ENCODE measurements at places on chromosomes 1 and 21. TPM values are rescaled to one million over a fixed set of nuclear protein-coding genes. Genes with fewer than 3 reads are reported as not detected.

DNA sequence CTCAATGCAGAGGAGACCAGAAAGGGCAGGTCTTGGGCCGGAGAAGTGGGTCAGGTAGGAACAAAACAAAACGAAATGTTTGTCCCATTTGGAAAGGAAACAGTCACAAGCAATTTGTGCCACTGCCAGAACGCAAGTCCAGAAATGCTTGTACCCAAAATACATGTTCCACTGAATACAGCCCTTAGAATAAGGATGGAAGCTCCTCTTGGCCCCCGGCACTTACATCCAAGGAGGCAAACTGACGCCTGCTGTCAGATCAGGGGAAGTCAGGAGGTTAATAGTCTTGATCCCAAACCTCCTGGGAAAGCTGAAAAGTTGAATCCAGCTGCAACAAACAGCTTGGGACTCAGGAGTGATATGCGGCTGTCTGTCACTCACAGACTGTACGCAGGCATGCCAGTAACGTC, 75.9 kb upstream of the GALNT2 start:
- DNase-seq = no peak

DNA sequence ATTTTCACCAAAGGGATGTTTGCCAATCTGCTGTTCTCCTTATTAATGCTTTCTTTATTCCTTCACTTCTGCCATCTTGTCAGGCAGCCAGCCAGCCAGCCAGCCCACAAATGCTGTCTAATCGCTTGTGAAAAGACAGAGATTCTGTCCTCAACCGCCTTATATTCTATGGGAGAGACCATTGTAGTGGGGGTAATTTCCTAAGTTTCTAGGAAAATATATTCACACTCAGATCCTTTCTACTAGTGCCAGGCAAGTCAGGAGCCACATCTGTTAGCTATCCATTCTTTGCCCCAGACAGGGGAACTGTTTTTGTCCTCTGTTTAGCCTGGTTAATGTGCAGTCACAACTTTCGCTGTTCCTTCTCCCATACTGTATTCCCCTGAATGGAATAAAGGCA, 1023.1 kb downstream of the ADGRL2 start:
- DNase-seq = no peak

DNA sequence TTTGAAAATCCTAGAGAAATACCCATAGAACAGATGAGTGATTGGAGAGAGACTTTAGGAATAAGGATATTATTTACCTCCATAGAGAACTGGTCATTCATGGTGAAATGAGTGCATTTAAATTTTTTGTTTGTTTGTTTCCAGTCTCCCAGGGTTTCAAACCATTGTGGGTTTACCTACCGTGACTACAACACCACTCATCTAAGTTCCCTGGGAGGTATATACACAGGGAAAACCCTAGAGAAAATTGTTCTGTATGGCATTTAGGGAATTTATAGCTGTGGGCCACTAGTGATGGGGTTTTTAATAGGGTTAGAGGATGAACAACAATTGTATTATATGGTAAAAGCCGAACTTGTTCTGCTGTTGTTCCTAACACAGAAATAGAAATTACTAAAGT, 109.2 kb downstream of the USP25 start:
- no peak for DNase-seq

DNA sequence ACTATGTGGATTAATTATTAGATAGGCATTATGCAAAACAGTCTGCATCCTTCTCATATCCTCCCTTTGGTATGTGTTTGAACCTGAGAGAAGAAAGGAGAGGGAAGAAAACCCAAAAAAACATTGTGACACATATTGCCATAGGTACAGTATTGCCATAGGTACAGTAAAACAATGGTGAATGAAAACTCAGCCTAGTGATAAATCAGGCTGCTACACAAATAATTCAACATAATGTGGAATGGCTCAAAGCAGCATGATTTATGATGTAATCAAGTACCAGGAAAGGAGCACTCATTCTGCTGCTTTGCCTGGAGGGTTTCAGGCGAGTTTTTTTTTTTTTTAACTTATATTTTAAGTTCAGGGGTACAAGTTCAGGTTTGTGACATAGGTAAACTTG, 213.9 kb upstream of the LYPLAL1 start:
- DNase-seq = no peak

DNA sequence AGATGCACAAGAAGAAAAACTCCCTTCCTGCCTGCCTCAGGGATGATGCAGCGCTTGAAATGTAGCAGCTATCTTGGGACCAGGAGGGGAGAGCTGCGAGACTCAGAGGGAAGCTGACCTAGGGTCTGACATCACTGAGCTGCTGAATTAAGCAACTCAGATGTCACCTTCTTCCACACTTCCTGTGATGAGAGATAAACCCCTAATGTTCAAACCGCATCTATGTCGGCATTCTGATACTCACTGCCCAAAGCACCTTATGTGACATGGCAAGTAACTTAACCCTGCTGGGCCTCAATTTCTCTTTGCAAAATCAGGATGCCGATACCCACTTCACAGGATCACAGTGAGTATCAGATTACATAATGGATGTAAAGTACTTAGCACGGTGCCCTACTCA, 9.1 kb upstream of the AK2 start:
- DNase-seq = no peak

- no peak for DNase-seq
Measured at GRCh38 chr1:202154766-202155477, 5.5 kb downstream of the PTPN7 start.

GRCh38 chr1:2601721-2602303, 15.2 kb downstream of the PRXL2B start:
- no peak for DNase-seq

- DNase-seq = no peak
Measured at GRCh38 chr1:6084781-6085495, 39.2 kb downstream of the KCNAB2 start.

DNA sequence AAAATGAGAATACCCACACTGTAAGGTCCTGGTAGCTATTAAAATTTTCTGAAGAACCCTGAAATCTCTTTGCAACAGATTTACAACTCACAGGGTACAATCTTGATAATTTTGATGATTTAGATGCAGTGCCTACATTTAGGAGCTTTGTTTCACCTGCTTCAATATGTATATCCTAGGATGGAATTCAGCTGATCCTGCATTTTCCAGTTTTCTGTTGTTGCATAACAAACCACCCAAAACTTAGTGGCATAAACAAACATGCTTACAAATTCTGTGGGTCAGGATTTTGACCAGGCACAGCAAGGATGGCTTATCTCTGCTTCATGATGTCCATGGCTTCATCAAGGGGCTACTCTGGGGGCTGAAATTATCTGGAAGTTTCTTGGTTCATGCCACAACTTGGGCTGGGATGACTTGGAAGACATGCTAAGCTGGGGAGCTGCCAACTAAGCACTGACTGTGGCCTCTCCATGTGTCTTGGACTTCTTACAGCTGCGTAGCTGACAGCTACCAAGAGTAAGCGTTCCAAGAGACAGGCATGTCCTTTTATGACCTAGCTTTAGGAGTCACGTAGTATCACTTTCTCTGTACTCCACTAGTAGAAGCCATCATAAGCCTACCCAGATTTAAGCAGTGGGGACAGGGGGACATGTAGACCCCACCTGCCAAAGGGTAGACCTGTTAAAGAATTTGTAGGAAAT, 108.5 kb downstream of the CACHD1 start:
- peak; percentile 77 for DNase-seq

GRCh38 chr1:43659212-43660166, 9.5 kb downstream of the KDM4A start:
- no peak for DNase-seq

DNA sequence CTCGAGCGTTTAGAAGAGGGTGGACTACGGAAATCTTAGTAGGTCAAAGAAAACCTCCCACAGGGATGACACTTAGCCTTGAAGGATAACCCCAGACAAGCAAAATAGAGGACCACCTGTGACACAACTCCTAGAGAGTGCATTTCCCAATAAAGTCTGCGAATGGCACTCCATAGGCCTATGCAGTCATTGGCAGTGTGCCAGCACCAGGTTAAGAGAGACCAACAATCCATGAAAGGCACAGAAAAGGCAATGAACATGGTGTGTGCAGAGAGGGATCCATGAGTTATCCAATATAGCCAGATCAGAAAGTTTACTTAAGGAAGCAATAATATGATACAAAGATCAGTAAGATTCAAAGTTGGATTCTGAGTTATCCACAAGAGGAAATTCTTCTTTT, 45.2 kb upstream of the FMO2 start:
- no peak for DNase-seq

DNA sequence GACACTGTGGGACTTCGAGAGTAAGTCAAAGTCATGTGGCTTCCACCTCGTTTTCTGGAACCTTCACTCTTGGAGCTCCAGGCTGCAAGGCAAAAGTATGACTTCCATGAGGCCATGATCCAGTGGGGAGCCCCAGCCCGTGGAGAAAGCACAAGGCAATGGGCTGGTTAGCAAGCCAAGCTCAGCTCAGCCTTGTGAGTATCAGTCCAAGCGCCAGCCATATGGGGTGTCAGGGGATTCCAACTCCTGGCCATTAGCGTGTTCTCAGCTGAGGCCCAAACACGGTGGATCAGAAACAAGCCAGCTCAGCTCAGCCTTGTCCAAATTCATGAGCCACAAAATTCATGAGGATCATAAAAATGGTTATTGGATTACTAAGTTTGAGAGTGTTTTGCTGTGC, 261.0 kb downstream of the RHOU start:
- no peak for DNase-seq

DNA sequence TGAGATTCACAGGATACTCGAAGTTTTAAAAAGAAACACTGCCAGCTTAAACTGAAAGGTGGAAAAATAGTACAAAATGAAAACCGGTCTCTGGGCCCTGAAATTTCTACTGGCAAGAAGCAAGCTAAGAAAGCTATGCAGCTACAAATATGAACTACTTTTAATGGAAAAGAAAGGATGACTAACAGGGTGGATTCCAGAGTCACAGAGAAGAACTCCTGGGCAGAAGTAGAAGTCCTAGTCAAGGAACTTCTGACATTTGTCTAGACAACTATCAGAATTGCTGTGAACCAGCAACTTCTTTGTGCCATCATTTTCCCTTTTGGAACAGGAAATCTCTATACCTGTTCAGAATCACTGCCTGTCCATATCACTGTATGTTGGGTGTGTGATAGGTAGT, 38.1 kb downstream of the CD160 start:
- no peak for DNase-seq

DNA sequence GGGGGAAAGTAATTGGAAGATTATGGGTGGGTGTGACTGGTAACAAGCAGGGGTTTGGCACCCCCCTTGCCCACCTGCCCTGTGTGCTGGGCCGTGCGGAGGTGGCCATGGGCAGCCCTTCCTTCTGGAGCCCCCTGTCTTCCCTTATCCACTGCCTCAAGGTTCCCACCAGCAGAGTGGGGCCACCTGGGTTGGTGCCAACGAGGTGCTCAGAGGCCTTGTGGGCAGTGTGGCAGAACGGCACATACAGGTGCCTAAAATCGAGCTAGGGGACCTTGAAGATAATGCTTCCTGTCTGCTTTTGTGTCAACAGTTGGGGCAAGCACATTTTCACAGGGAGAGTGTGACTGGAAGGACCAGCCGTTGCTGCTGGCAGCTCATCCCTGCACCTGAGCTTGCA, 161.8 kb downstream of the PCBP3 start:
- no peak for DNase-seq

GRCh38 chr1:82065916-82066315, 265.2 kb downstream of the ADGRL2 start:
- no peak for DNase-seq

DNA sequence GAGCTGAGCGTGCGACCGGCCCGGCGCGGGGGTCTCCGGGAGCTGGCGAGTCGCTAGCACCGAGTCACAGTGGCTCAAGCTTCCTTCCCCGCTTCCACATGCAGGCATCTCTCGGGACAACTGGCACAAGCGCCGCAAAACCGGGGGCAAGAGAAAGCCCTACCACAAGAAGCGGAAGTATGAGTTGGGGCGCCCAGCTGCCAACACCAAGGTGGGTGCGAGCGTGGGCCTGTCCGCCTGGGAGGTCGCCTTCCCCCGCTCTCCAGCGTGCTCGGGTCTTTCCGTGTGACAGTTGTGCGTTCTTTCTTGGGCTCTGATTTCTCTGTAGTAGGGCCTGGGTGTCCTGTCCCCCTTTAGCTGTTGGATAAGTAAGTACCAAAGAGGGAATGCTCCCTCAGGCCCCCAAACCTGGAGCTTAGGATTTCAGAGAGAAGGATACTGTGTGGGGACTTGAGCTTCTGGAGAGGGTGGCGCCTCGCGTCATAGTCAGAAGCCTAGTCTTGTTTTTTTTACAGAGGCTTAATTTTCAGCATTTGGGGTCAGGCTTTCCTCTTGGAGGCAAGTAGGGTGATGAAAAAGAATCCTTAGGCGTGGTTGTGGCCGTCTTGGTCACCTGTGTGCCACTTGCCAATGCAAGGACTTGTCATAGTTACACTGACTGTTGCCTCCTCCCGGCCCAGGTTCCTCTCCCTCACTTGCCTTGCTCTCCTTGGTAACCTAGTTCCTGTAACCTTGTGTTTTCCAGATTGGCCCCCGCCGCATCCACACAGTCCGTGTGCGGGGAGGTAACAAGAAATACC, 790 bp downstream of the RPS8 start:
- no peak for DNase-seq

DNA sequence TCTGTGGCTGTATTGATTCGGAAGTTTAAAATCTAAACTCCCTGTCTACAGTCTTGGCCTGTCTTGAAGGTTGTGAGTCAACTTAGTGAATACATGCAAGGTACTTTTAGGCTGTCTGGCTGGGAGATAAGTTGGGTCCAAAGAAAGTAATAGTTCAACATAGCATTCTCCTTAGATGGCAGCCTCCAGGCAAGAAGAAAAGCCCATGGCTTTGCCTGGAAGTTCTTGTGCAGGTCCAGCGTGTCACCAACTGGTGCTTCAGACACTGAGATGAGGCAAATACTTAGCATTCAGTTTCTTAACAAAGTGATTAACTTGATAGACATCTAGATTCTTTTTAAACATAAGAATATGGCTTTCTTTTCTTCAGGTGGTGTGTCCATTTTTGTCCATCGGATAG, 328.2 kb downstream of the DISC1 start:
- no peak for DNase-seq

- DNase-seq = no peak
Measured at GRCh38 chr1:203649999-203650836, 23.6 kb downstream of the ATP2B4 start.

DNA sequence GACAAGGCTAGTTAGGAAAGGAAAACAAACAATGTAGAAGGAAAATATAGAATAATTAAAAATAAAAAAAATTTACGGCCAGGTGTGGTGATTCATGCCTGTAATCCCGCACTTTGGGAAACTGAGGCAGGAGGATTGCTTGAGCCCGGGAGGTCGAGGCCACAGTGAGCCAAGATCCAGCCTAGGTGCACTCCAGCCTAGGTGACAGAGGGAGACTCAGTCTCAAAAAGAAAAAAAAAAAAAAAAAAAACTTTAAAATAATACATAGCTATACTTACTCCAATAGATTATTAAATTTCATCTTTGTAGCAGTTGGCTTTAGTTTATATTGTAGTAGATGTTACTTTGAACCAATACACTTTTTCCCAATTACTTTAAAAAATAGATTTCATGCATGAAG, 32.0 kb downstream of the LIN9 start:
- DNase-seq = no peak

GRCh38 chr1:158248118-158248517, 6.1 kb upstream of the CD1A start:
- DNase-seq = no peak

Gene PIGP
- 23.8 TPM for polyA plus RNA-seq

Gene PLA2G2F
- polyA plus RNA-seq = not detected

Gene ACTL8
- not detected for polyA plus RNA-seq

Gene INSRR
- polyA plus RNA-seq = 0.12 TPM

Gene RGS4
- 3.7 TPM for polyA plus RNA-seq

Gene BRINP3
- polyA plus RNA-seq = 6.7 TPM

Gene MCOLN2
- polyA plus RNA-seq = 3.7 TPM

Gene CLCNKB
- polyA plus RNA-seq = 5.4 TPM

Gene CASZ1
- 20.9 TPM for polyA plus RNA-seq
